ENCODE measurements at places on chromosomes 5 and 9.
A peak's percentile ranks its signal among the peaks of the same experiment; 100 is the strongest.

DNA sequence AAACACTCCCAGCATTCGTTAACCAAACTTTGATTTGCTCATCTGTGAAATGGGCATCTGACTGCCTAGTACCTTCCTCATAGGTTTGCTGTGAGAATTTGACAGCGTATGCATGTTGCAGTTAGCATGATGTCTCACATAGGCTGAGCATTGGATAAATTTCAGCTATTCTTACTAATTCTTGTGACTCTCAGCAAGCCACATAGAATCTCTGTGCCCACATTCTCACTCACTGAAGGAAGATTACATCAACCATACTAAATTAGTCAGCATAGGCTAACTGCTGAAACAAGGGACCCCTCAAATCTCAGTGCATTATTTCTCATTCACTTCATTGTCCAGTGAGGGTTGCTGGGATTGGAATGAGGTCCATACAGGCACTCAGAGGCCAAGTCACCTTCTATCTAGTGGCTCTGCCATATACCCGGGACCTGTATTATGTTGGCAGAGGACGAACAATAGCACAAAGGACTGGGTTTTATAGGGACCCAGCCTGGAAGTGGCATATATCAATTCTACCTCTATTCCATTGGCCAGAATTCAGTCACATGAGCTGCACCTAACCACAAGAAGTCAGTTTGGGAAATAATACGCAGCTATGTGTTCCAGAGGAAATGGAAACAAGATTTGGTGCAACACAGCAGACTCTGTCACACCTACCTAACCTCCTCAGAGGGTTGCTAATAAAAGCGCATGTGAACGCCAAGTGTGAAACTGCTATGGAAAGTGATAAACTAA lies 4.2 kb upstream of the PTGER4 start:
- no peak for DNase-seq

- DNase-seq, result no peak
These were observed 65.9 kb upstream of the PLPP1 start for GRCh38 chr5:55600497-55601203.

- no peak for DNase-seq
These were observed 21.4 kb downstream of the PJA2 start for GRCh38 chr5:109388407-109388806.

GRCh38 chr5:57067597-57067924 lies 106.3 kb upstream of the GPBP1 start:
- DNase-seq, result no peak

DNA sequence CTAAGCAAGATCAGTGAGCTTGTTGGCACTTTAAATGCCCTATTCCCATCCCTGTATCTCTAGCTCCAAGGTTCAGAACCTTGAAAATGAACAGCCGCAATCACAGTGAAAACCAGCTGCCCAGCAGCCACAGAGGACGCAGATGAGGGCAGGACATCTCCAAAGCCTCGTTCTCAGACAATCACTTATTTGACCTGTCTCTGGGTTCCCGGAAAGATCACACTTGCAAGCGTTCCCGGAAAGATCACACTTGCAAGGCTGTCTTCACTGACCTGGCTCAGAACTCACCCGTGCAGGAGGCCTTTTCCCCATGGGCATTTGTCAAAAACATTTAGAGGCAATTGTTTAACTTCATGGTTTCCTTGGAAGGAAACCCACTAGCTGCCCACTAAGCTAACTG lies 25.7 kb downstream of the IPPK start:
- DNase-seq, result no peak

- peak; percentile 9 for DNase-seq
These were observed 802 bp downstream of the ITGA2 start for GRCh38 chr5:52989781-52990527.

- no peak for DNase-seq
These were observed 58.0 kb downstream of the ANXA2R start for GRCh38 chr5:42982107-42982622.

GRCh38 chr9:131578731-131579504 lies 33.6 kb downstream of the PRRT1B start:
- no peak for DNase-seq

- no peak for DNase-seq
These were observed 488.5 kb downstream of the NR2F1-AS1 start for GRCh38 chr5:93092349-93093105.
